ENCODE measurements at places on chromosomes 3 and 15.

GRCh38 chr15:77354063-77354462 lies 65.8 kb downstream of the PEAK1 start:
- DNase-seq: peak; percentile 14

GRCh38 chr3:1805331-1805730 lies 293.3 kb upstream of the CNTN4 start:
- peak; percentile 1 for DNase-seq

DNA sequence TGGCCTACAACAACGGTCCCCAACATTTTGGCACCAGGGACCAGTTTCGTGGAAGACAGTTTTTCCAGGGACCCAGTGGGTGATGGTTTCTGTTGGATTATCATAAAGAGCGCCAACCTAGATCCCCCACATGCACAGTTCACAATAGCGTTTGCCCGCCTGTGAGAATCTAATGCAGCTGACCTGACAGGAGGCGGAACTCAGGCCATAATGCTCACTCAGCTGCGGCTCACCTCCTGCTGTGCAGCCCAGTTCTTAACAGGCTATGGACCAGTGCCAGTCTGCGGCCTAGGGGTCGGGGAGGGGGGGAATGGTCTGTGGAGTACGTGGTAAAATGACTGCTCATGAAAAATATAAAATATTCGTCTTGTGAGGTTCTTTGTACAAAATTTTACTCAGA lies 518.5 kb upstream of the CADM2 start:
- DNase-seq: no peak

DNA sequence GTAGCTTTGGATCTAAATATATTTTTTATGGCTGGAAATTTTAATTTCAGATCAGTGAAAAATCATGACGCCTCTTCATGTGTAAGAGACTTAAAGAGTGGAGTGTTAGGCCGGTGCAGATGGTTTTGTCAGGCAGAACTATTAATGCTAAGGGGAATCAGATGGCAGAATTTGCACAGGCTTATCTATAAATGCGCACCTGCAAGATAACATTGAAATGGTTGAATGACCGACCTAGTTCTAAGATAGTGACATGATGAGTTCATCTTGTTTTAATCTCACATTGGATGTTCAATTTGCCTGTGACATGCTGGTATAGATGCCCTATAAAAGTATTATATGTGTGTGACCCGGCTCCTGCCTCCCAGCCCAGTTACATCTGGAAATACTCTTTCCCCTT lies 340.6 kb downstream of the FEZF2 start:
- DNase-seq: no peak

DNA sequence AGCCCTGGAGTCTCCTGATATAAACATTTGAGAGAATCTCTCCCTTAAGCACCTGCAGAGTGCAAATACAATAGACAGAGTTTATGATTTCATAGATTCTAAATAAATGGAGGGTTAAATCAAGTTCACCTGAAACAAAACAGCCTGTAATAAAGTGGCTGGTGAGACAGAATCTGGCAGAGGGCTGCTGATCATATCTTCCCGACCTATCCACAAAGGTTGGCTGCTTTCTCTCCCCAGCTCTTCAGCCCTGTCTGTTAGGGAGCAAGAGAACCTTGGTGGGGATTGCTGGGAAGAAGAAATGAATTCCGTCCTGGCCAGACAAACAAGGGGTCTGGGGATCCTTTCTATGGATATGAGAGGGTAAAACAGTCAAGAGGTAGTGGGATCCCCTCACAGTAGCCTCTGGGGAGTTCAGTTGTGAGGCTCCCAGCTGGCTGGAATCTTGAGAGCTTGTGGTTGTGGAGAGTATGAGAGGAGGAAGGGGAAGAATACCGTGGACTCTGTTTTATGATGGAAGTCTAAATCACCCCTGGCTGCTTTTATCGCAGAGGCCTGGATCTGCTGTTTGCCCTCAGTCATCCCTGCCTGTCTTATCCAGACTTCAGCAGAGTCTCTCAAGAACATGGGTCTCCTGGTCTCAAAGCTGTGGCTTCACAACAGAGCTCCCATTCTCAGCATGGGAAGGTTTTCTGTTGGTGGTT lies 451.3 kb downstream of the NTRK3 start:
- no peak for DNase-seq

- DNase-seq: no peak
Observed at GRCh38 chr3:155411500-155412223, 118.2 kb upstream of the STRIT1 start.

GRCh38 chr3:114374433-114374990 lies 80.7 kb downstream of the TIGIT start:
- DNase-seq: no peak

DNA sequence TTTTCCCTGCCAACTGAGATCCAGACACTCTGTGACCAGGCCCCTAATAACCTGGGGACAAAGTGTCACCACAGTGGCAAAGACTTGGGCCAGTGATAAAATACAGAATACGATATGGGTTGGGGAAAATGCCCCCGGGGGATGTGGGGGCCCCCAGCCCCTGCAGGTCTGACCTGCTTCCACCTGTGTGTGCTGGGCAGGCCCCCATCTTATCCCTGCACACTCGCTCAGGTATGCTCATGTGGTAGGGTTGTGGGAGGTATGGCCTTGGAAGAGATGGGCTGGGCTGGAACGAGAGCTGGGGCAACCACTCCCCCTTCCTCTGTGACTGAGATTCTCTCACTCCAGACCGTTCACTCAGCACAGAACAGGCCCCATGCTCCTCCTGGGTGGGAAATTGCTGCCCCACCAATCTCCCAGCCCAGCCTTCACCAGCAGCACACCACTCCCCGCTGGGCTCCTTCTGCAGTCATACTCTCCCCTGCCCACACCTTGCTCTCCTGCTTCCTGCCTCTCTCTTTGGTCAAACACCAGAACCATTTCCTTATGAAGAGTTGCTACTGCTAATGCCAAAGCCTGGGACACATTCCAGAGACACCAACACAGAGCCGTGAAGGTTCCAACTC lies 9.6 kb upstream of the CPEB1 start:
- DNase-seq: no peak

GRCh38 chr3:148903022-148903442 lies 37.9 kb downstream of the CPA3 start:
- no peak for DNase-seq
